Thoracic aorta (tissue), 2 donors: ENCODE measurements at places on chromosomes 4 and X.

DNA sequence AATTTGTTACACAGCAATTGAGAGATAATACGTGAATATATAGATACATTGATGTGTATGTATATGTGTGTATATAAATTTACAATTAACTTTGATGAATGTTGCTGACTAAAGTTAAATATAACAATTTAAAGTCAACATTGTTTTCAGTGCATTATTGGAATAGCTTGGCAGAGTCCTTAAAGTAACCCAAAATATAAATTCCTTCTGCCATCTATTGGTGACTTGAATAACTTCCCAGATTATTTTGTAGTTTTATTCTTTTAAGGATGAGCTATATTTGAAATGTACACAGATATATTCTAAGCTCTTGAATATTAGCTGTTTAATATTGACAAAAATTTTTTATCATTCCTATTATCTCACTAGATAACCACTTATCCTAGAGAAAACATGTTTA lies 298.2 kb upstream of the FSTL5 start:
- DNase-seq = no peak

DNA sequence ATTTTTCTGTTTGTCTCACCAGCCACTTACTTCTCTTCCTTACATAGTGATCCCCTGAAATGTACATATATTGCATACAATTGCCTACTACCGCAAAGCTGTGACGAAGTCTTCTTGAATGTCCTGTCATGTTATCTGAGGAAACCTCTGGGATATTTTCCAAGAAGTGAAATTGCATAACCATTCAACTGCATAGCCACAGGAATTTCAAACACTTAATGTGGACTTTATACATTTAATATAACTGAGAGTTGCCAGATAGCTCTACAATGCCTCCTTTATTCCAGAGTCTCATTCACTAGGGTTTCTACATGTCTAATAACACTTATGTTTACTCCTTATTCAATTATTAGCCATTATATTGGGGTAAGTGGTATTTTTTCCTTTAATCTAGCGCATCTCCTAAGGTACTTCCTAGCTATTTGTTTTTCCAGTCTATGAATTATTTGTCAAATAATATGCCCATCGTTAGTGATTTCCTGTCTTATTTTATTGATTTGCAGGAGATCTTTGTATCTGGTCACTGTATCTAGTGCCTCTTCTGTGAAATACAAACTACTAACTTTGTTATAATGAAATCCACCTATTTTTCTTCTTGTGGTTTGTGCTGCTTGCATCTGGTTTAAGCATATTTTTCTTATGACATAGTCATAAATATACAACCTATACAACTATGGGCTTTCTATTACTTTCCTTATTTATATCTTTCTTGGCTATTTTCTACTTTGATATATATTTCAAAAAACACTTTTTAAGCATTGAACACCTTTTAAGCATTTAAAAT lies 69.2 kb upstream of the GRID2 start:
- DNase-seq = no peak

GRCh38 chr4:2166253-2166652 lies 75.7 kb downstream of the HAUS3 start:
- DNase-seq = no peak

DNA sequence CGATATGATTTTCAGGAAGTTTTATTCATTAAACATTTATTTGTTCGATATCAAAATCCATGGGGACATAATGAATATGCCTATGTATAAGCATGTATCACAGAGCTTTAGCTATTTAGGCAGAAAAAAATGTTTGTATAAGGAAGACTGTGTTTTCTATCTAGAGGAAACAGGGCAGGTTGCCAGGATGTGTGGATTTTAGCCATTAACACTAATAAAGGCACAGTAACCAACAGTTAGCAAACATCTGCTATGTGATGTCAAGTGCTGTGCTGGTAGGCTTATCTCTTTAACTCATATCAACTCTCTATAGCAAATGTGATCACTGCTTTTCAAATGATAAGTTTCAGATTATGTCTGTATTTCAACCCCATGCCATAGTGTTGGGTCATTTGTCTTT lies 708.9 kb upstream of the HS3ST1 start:
- no peak for DNase-seq

DNA sequence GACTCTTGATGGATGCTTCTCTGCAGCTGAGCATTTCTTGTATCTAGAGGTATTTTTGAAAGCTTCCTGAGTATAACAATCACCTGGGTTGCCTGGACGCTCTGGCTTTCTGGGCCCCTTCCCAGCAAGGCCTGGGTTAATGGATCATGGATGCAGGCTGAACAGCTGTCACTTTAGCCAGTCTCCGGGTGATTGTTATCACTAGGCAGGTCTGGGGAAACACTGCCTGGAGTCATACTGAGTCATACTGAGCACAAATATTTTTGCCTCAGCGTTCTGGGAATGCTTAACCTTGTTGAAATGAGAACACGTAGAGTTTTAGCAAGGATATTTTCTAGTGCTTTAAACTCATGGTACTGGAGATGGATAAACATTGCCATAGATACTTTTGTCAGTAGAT lies 102.6 kb downstream of the PHEX start:
- no peak for DNase-seq

DNA sequence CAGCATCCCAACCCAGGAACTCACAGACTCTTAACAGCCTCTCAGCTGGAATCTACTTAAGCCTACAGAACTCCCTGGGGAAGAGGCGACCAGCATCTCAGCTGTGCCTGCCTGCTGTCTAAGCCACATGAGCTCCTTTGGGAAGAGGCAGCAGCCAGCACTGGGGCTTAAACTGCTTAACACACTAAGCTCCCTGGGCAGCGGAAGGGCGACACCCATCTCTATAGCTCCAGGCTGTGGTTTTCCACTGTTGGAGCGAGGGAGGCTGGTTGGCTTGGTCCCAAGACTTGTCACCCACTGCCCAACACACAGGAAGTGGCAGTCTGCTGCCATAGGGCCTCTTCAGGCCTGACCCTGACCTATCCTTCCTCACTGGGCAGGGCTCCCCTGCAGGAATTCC lies 1544.1 kb upstream of the ADGRL3 start:
- DNase-seq = no peak

- DNase-seq = no peak
Measured at GRCh38 chr4:107155366-107155765, 119.3 kb upstream of the DKK2 start.
